ENCODE measurements at places on chromosomes 4 and X.

DNA sequence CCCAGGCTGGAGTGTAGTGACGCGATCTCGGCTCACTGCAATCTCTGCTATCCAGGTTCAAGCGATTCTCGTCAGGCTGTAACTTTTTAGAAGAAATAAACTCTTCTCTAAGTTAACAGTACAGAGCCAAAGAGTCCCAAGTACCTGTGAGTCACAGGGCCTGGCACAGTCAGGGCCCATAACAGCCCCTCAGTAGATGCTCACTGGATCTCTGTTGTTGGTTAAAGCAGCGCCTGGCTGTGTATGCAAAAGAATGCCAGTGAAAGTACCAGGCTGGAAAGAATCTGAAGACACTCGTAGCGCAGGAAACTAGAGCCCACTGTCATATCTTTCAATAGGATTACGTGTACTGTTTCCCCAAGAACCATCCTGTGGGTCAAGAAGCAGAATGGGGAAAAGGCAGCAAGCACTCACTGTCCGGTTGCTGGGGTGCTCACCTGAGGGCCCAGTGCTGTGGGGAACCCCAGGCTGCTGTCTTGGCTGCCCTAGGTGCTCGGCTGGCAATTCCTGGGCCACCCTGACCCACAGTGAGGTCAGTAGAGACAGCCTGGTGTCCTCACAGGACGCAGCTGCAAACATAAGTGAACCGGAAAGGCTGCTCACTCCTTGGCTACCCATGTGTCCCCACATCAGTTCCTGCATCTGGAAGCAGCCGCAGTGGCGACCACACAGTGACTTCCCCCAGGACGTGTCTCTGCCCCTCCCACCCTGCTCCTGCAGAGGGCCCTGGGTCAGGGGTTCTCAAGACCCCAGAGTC, 3.1 kb upstream of the SLBP start:
- DNase-seq, result peak; percentile 89

- DNase-seq, result no peak
These were observed 30.8 kb downstream of the SPINK2 start for GRCh38 chr4:56790691-56791091.

- DNase-seq, result no peak
These were observed 821.2 kb downstream of the RPA4 start for GRCh38 chrX:97704881-97705280.

DNA sequence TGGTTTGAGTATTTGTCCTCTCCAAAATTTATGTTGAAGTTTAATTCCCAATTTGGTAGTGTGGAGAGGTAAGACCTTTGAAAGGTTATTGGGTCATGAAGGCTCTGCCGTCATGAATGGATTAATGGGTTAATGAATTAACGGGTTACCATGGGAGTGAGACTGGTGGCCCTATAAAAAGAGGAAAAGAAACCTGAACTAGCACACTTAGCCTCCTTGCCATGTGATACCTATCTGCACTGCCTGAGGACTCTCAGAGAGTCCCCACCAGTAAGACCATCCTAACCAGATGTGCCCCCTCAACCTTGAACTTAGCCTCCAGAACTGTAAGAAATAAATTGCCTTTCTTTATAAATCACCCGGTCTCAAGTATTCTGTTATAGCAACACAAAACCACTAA, 39.3 kb downstream of the PAGE1 start:
- no peak for DNase-seq

- DNase-seq, result peak; percentile 66
These were observed at the start of gene GALNT7 for GRCh38 chr4:173168396-173169177. TSS of gene GALNT7 (plus strand) at chr4:173168811. CDS start at chr4:173168836, 25 bp downstream.

DNA sequence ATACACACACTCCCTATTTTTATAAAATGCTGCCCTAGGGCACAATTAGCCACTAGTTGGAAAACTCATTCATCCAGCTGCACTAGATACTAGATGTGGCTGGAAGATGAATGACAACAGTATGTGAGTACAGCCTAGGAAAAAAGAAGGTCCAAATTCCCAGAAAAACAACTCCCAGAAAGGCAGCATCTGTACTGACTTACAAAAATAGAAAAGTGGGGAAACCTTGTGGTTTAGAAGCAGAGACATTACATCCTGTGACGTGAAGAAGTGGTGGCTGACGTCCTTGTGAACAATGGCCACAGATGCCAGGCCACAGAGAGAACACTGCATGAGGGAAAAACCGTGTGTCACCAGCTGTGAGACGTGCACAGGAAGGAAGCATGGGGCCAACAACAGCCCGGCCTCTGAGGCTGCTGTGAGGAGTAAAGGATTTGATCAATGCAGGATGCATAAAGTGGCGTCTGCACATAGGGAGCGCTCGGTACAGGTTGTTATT, 81.2 kb downstream of the SPRY1 start:
- peak; percentile 35 for DNase-seq

GRCh38 chr4:55083735-55084134, 41.7 kb downstream of the KDR start:
- no peak for DNase-seq

DNA sequence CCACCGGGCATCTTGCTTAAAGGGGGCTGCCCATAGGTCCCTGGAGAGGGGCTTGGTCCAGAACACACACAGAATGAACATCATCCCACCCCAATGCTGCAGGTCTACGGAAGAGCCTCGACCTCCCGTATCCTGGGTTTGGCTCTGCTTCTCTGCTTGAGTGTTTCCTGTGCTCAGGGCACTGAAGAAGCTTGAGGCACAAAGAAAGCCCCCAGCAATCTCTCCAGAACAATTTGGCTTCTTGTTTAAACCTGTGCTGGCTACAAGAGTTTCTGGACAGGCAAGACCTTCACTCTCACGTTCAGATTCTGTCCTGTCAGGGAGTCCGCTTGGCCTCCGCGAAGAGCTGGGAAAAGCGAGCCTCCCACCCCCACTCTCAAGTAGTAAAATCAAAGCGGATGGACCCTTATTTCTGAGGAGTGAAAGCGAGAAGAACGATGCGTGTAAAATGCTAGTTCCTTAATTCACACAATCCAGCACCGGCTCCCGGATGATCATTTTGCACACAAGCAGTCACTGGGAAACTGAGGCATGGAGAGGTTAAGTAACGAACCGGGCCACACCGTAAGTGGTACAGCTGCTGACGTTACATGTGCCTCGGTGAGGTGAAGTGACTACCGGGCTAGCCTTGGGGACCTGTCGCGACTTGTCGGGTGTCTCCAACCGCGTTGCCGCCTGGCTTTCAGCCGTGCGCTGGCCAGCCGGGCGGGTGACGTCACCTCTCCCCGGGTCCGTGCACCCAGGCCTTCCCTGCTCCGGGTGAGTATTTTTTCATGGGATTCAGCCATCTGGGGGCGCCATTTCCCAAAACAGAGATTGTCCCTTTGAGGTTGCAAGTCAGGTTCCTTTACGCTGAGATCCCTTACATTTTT, 3.1 kb upstream of the SFRP2 start:
- DNase-seq, result no peak

DNA sequence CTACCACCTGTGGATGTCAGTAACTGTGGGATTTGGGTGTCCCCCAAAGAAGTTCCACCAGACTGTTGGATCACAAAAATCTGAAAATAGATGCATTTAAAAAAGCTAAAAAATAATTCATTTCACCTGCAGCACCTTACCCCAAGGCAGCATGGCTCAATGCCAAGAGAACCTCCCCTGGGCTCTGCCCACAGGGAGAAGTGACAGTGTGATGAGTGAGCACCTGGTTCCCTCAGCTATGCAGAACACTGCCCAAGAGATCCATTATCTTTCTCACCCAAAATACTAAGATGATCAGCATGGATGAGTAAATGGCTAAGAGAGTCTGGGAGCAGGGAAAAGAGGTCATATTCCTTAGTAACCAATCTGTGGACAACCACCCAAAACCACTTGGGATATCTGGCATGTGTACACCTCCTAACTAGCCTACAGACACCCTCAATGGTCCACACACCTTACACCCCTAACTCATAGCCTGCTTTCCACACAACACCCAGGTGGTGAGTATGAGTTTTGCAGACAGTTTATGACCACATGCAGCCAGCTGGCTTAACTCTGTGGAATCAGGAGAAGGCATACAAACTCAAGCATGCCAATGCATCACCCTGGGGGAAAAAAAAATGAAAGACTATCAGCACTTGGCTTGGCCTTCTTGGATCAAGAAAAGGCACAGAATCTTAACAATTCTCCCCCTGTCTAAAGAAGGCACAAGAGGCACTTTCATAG, 416.5 kb upstream of the SMIM31 start:
- no peak for DNase-seq

DNA sequence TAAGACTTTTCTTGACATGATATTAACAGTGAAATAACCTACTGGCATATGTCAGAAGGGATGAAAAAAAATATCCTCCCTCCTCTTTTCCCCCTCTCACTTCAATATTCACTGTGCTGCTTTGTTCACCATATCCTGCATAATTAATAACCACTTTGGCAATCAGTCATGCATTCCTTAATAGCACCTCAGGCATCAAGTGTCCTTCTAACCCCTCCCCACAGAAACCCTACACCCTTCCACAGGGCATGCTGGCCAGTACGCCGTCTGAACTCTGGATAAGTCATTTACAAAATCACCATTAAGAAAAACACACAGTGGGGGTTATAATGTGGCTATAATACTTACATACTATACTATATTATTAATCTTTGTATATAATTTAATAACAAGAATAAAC, 165.9 kb downstream of the PDGFC start:
- DNase-seq, result no peak

GRCh38 chrX:136577552-136577951, 45.5 kb downstream of the VGLL1 start:
- peak; percentile 5 for DNase-seq

DNA sequence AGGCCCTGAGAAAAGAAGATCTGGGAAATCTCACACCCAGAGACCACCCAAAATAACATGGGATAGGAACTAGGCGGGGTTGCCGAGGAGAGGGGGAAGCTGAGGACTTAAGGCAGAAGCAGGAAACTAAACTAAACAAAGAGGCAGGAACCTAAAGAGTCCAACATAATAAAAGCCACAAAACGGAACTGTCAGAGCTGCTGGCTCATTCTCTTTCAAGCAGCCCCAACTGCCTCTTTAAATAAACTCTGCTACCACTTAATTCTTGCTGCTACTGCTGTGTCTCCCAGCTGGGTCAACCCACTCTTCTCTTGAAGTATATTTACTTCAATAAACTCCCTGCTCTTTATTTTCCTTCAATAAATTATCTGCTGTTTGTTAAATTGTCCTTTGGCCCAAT, 44.5 kb downstream of the MAGEB16 start:
- peak; percentile 70 for DNase-seq

- DNase-seq, result no peak
These were observed 23.4 kb downstream of the TMEM164 start for GRCh38 chrX:110026099-110026844.

DNA sequence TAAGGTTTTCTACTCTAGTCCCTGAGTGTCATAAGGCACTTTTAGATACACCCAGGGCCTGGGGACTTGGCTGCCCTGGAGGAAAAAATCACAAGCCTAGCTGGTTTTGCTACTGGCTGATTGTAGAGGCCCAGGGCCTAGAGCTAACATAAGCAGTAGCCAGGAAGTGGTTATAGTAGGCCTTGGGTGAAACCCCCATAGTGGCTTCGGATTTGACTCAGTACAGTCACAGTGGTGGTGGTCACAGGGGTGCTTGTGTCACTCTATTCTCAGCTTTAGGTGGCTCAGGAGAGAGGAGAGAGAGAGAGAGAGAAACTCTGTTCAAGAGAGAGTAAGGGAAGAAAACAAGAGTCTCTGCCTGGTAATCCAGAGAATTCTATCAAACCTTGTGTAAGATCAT, 194.5 kb upstream of the EDA2R start:
- DNase-seq, result no peak

- no peak for DNase-seq
These were observed 41.1 kb upstream of the CBR4 start for GRCh38 chr4:169050881-169051760.

DNA sequence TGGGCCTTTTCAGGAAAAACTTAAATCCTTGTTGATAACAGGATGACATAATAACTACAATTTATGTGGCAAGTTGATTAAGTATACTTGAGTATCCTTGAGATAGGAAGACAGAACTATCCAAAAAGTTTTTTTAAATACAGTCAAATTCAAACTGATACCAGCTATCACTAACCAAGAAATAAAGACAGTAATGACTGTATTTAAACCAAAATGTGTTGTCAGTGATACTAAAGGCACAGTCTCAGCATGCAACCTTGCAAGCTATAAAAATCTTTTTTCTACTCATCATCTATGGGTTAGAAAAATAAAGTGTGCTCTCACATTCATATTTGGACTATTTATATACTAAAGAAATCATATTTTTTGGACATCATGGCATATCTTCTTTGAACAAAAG, 64.7 kb downstream of the PAPSS1 start:
- DNase-seq, result no peak

DNA sequence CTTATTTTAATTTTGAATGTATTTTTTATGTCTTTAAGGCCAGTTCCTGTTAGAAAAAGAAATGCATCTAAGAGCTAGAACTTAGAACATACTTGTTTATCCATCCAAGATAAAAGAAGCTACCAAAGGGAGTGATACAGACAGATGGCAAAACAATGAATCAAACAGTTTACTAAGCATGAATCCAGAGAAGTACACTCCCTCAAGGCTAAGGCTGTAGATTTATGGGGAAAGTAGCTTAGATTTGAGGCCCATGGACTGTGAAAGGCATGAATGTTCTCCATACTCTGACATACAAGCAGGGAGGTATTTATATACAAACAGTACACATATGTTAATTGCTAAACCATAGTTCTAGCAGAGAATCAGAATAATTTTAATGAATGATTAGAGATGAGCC, 255.3 kb upstream of the NRK start:
- DNase-seq, result no peak

- DNase-seq, result no peak
These were observed 133.1 kb downstream of the ARAP2 start for GRCh38 chr4:36111172-36111571.

- peak; percentile 66 for DNase-seq
These were observed 5.1 kb downstream of the FBXL5 start for GRCh38 chr4:15649914-15650545.

- DNase-seq, result no peak
These were observed 17.7 kb upstream of the ELOVL6 start for GRCh38 chr4:110216129-110216528.

DNA sequence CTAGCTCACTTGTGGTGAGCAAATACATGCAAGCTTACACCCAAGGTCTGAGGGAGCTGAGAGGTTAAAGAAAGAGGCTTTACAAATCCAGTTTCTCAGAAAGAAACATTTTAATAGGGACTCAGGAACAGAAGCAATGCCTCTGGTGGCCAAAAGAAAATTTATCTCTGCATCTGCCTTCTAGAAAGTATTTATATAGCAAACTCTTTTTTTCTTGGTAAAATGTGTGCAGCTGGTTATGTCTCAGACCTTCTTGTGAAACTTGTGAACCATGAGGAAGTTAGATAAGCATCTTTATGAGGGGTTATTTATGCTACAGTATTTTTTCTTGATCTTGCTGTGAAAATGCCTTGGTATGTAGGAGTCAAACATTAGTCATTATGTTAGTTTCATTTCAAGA, 48.5 kb upstream of the CYSLTR1 start:
- peak; percentile 45 for DNase-seq

- DNase-seq, result no peak
These were observed 32.7 kb upstream of the PSAPL1 start for GRCh38 chr4:7467471-7467870.
